Posterior cingulate gyrus (tissue), 11 donors: ENCODE measurements at places on chromosomes 2 and 18.

DNA sequence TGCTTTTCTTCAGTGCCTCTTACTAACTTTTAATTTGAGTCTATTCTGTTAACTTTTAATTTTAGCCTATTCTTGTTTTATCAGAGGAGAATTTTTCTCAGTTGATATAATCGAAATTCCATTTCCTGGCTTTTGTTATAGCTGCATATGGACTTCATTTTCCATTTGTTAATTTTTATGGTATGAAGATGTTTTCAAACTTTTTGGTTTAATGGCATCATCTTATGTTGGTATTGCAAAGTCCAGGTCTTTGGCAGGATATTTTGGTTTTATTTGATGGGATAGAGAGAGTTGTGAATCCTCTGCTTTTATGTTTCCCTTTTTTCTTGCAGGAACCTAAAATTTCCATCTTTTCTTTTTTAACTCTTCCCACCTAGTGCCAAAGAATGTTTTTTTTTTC lies 70.9 kb upstream of the RAPGEF4 start:
- DNase-seq, result no peak

DNA sequence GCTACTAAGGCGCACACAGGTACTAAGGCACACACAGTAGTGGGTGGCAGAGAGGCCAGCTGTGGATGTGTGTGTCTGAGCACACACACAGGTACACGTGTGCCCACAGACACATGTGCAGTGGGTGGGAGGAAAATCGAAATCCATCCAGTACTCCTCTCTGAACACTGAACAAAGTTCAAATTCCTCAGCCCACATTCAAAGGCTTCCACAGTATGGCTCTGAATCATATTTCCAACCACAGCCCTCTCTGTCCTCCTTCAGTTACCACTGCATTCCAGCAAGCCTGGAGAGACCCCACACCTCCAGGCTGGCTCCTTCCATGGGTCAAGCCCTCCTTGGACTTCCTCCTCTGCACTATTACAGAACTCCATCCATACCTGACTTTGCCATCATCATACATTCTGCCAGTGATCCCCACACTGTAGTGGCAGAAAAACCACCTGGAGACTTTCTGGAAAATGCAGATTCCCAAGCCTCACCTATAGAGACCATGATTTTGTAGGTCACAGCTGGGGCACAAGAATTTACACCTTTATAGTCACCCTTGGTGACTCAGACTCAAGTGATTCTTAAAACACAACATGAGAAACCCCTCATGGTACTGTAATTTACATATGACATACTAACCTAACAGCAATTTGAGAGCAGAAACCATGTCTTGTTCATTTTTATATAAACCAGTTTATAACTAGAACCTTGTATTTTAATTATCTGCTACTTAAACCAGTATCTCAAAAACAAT lies 31.4 kb downstream of the EPG5 start:
- no peak for DNase-seq

GRCh38 chr2:233303252-233303651 lies 4.4 kb upstream of the SAG start:
- DNase-seq, result no peak

DNA sequence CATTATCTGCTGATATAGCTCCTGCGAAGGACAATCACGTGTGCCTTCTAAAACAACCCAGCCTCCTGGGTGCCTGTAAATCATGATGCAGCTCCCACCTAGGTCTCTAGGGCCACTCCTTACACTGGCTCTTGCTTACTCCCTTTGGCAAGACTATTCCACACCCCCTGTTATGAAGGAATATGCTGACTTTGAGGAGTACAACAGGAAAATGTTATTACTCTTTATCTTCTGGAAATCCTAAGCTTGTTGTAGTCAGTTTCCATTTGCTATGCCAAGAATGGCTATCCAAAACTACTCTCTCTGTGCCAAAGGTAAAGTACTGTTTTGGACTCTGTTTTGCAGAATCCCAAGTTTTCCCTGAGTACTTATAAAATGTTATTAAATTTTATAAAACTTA lies 7.7 kb downstream of the SGO2 start:
- no peak for DNase-seq

- DNase-seq, result no peak
Observed at GRCh38 chr2:238690511-238690910, 157.4 kb upstream of the TWIST2 start.

DNA sequence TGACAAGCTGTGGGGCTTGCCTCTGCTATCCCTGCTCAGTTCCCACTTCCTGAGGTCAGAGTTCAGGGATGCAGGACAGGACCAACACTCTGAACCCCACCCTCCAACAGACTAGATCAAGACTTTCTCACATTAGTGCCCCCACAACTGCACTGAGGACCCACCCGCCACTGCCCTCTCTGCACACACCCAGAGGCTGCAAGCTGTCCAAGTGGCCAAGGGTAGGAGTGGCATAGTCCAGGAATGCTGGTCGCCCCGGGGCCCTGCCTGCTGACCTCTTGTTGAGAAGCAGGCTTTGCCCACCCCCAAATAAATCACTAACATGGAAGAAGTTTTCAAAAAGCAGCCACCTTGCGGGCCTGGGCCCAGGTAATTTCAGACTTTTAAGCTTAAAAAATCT lies 5.5 kb upstream of the KIF1A start:
- no peak for DNase-seq

- no peak for DNase-seq
Observed at GRCh38 chr2:8680822-8681760, 765 bp upstream of the ID2 start.

DNA sequence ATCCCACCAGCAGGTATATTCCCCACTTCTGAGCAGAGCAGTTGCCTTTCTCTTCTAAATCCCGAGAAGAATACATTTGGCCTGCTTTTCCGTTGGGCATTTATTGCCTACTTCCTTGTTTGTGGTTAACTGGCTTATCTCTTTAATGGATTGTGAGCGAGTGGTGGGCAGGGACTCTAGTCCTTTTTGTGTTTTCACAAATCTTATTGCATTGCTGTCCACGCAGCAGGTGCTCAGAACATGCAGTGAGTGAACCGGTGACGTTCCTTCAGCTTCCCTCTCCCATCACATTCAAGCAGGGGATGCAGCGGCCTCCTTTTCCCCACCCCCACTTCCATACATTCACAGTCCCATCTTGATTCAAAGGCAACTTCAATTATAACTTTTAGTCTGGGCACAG lies 28.9 kb upstream of the GAREM2 start:
- no peak for DNase-seq

DNA sequence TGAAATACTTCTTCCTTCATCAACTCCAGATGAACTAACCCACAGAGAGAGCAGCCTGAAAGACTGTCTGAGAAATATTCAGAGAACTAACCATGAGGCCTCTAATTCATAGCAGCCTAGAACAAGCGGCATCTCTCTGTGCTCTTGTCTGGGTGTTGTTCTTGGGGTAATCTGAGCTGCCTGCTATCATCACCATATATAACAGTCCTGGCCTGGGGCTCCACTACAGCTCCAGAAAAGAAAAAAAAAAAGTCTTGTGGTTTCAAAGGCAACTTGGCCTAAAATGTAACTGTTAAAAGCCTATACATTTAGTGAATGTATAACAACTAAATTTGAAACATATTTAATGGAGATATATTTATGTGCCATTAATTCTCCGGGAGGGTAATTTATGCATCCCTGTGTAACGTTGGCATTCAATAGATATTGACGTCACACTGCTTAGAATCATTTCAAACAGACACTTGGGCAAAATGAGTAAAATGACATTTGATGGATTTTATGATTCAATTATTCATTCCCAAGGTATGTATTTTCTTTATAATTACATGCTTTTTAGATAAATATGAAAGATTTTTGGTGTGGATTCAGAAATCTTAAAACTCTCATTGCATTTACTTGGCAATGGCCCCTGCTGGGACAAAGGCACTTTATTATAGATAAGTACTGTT lies 294.3 kb downstream of the HRH4 start:
- no peak for DNase-seq

- no peak for DNase-seq
Observed at GRCh38 chr2:102025016-102025501, 33.3 kb downstream of the IL1R2 start.

GRCh38 chr18:64994370-64994769 lies 756.4 kb upstream of the CDH7 start:
- no peak for DNase-seq

GRCh38 chr2:207747653-207748560 lies 21.8 kb downstream of the FZD5 start:
- DNase-seq, result no peak

- DNase-seq, result no peak
Observed at GRCh38 chr2:62109554-62109953, 86.4 kb upstream of the B3GNT2 start.
